Fibroblast of upper back skin (primary cell): ENCODE measurements at places on chromosomes 4 and X.

DNA sequence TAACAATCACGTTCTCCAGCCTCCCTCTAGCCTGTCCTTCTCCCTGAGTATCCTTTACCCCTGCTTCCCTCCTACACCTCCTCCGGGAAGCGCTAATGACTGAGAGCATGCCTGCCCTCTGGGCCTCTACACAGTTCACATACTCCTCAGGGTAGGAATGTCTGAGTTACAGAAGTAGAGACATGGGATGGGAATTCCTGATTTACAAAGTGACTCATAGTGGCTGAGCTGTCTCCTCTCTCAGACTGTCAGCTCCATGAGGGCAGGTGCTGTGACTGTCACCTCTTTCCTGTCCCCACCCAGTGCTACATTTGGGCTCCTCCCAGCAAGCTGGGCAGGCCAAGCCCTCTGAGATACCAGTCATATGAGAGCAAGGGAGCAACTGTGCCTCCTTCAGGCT is 2.6 kb downstream of the LAS1L start:
- DNase-seq, result no peak

GRCh38 chr4:16265820-16266219 is 39.5 kb upstream of the TAPT1 start:
- DNase-seq, result no peak

DNA sequence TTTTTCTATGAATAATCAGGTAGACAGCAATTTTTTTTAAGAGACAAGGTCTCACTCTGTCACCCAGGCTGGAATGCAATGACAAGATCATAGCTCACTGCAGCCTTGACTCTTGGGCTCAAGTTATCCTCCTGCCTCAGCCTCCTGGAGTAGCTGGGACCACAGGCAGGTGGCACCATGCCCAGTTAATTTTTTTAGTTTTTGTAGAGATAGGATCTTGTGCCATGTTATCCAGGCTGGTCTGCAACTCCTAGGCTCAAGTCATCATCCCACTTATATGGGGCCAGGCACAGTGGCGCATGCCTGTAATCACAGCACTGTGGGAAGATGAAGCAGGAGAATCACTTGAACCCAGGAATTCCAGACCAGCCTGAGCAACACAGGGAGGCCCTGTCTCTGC is 26.8 kb downstream of the AFAP1 start:
- no peak for DNase-seq

DNA sequence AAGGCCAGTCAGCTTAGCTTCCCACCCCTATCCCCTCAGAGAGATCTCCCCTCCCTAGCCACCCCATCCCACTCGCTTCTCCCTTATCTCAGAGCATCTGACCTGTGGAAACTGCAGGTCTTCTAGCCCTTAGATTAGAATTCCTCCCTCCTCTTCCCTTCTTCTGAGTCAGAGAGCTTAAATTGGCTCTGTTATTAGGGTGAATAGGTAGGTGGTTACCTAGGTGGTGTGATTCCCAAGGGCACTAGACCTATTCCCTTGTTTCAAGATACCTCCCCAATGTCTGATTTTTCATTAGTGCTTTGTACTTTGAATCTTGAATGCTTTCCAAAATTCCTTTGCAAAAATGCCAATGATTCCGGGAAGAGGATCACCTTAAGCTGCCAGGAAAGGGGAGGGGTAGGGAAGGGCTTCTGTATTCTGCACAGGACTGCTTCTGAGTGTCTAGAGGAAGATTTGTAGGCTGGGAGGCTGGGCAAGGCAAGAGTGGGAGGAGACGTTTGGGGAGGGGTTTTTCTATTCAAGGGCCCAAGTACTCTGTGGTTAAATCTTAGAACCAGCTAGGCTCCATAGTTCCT is 24.5 kb upstream of the MSN start:
- DNase-seq, result peak; percentile 61

- no peak for DNase-seq
These were observed 226.5 kb downstream of the PPP4R3C start for GRCh38 chrX:27236681-27237080.

- no peak for DNase-seq
These were observed 186.8 kb downstream of the QDPR start for GRCh38 chr4:17325098-17325497.
